Right cardiac atrium (tissue), 5 donors: ENCODE measurements at places on chromosomes 3 and 15. TPM values are rescaled to one million over a fixed set of nuclear protein-coding genes. Genes with fewer than 3 reads are reported as not detected.

The PTH1R gene
- total RNA-seq, result 9.3 TPM

- DNase-seq, result no peak
Measured at GRCh38 chr15:88300089-88300488, 43.5 kb upstream of the NTRK3 start.

The CYP8B1 gene
- not detected for total RNA-seq

The LAMB2 gene
- 824 TPM for total RNA-seq

- DNase-seq, result no peak
Measured at GRCh38 chr15:92155934-92156333, 237.7 kb upstream of the ST8SIA2 start.

GRCh38 chr3:55826731-55827496 is 339.8 kb upstream of the WNT5A start:
- no peak for DNase-seq
